ENCODE measurements at places on chromosomes 2 and 18.
A peak's percentile ranks its signal among the peaks of the same experiment; 100 is the strongest.

- DNase-seq = no peak
Observed at GRCh38 chr2:70921031-70921430, 14.7 kb upstream of the ATP6V1B1 start.

DNA sequence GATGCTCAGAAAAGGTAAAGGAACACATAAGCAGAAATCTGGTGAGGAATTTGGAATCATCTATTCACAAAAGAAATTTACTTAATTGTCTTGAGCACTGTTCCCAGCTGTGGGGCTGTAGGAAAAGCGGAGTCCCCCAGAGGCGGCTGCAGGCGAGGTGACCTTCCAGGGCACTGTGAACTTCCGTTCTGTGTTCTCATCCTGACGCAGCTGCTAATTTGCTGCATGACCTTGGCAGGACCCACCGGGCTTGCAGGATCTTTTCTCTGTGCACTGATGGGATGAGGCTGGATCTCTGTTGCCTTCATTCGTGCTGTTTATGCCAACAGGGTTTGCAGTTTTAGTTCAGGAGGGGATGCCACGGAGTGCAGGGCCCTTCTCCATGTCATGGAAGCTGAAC is 301.9 kb upstream of the MYT1L start:
- DNase-seq = no peak

DNA sequence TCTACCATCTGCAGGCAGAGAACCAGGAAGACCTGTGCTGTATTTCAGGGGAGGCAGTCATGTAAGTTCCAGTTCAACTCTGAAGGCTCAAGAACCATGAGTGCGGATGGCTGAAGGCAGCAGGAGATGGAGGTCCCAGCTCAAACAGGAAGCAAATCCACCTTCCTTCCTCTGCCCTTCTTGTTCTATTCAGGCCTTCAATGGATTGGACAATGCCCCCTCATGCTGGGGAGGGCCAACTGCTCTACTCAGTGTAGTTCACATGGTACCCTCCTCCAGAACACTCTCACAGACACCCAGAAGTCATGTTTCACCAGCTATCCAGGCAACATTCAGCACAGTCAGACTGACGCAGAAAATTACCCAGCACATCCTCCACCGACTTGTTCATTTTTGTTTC is 39.1 kb upstream of the RAB31 start:
- no peak for DNase-seq

- DNase-seq = no peak
Observed at GRCh38 chr2:98801921-98802321, 71.0 kb upstream of the MGAT4A start.

DNA sequence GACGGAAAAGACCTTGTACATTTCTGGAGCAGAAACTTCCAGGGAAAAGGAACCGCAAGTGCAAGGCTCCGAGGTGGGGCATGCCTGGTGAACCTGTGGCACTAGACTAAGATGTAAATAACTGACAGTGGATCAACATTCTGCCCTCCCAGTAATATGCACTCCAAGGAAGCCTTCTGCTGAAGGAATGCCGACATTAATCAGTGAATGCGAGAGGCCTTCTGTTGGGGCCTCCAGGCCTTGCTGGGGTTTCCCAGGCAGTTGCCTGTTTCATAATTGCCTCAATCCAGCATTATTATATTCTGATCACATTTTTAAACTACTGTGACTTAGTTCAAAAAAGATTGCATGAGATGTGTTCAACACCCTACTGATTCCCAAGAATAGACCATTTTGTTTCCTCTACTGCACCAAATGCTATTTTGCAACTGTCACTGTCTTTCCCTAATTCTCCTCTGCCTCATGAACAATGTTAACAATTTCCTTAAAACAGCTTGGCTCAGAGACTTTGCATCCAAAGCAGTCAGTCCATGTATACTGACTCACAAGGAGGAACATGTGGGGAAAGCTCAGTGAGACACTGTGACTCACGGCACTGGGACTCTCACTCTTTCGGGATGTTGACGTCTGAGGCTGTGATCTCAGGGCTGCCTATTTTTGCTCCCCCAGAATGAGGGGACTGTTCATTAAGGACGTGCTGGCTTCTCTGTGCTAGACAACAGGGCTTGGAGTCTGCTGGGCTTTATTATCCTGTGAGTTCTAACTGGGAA is 10.5 kb upstream of the DSG2 start:
- DNase-seq = no peak

GRCh38 chr2:120108749-120109148 is 95.9 kb downstream of the EPB41L5 start:
- DNase-seq = no peak

DNA sequence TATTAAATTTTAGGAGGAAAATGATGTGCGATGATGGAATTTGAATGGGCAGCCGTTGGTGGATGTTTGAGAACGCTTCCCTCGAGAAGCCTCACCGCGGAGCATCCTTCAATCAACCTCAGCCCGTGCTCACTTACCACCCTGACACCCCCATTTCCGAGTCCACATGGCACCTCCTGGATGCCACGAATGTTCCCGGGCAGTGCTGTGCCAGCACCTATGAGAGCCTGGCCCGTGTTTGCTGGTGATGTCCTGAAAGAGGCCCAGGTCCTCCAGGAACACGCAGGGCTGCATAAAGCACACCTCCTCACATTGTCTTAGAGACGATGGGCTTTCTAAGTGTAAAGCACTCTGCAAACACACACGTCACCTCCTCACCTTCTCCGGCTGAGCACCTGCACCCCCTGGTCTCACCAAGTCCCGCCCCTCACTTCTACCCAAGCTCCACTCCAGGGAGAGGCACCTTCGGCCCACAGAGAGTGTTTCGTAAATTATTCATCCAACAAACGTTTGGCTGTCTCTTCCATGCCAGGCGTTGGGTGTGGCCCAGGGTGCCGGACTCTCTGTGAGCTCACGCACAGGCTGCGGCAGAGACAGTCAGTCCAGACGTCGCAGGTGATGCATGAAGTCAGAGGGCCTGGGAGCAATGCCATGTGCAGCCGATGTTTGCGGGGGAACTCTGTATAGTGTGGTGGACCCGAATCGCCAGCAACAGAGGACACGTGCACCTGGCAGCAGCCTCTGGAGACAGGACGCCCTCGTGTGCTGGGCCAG is 150.0 kb downstream of the TPO start:
- DNase-seq = peak; percentile 53

GRCh38 chr2:23320058-23320457 is 64.9 kb upstream of the KLHL29 start:
- no peak for DNase-seq

- no peak for DNase-seq
Observed at GRCh38 chr2:41720331-41721251, 327.2 kb upstream of the PKDCC start.

- no peak for DNase-seq
Observed at GRCh38 chr2:68423966-68424650, 43.0 kb downstream of the FBXO48 start.

GRCh38 chr18:32553174-32553573 is 82.5 kb upstream of the GAREM1 start:
- DNase-seq = no peak

DNA sequence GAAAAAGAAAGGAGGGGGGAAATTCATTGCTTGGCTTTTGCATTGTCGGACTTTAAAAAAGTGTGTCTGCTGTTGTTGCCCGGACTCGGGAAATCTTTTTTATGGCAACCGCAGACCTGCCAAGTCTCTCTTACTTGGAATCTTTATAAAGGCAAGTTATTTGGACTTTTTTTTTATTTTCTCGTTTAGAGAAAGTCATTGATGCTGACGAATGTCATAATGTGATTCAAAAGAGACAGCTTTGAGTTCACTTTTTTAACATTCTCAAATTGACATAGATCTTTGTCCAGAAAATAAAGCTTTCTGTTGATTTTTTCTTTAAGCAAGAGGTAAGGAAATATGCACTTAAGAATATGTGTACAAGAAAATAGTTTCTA is 651 bp upstream of the ZNF521 start:
- no peak for DNase-seq

Data from upper lobe of right lung (tissue), 1 donor.